ENCODE measurements at places on chromosomes 1 and 21.

GRCh38 chr1:65762081-65762862 lies 30.4 kb upstream of the PDE4B start:
- no peak for DNase-seq

DNA sequence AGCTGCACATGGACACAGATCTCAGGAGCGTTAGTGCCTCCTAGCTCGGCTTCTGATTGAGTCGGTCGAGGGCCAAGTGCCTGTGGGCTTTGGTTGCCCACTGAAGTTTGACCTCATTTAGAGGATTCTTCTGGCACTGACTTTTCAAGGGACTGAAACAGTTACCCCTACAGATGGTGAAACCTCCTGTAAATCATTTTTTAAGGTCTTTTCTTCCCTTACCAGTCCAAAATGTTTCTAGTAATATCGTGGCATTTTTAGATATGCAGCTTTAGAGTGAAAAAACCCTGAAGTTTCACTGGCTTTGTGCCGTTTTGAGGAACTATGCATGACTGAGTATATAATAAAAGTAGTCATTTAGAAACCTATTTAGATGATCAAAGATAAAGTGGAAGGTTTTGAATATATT lies 34.7 kb upstream of the L1TD1 start:
- no peak for DNase-seq

DNA sequence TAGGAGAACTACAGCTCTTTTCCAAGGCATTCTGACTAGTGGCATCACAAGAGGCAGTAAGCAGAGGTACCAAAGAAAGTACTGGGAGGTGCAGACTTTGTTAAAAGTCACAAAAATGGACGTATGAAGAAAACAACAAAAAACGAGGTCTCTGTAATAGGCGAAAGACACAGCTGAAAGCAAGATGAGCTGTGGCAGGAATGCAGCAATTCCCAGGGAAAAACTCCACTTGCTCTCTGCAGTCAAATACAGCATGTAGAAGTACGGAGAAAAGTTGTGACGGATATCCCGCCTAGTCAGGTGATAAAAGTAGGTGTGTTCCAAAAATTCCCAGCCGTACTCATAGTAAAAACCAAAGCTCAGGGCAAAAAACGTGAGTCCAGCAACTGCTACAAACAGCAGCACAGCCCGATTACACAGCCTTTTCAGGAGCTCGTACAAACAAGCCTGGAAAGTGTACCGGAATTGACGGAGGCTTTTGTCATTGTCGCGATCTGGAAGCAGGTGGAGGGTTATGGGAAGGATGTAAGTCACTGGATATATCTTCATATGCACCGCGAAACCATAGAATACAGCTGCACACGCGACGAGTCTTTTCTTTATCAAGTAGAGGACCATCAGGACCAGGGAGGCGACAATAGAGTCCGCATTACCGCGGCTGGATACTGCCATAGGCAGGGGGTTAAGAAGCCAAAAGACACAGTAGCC lies 979 bp downstream of the PIGM start:
- DNase-seq = no peak

DNA sequence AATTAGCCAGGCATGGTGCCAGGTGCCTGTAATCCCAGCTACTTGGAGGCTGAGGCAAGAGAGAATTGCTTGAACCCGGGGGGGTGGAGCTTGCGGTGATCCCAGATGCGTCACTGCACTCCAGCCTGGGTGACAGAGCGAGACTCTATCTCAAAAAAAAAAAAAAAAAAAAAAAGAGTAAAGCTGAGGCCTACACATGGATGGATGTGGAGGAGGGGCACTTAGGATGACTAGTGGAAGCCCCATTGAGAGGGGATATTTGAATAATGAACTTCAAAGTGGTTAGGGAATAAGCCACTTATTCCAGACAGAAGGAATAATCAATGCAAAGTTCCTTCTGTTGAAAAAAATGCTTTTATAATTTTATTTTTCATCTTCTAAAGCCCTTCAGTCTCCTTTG lies 51.4 kb downstream of the PTBP2 start:
- DNase-seq = no peak

DNA sequence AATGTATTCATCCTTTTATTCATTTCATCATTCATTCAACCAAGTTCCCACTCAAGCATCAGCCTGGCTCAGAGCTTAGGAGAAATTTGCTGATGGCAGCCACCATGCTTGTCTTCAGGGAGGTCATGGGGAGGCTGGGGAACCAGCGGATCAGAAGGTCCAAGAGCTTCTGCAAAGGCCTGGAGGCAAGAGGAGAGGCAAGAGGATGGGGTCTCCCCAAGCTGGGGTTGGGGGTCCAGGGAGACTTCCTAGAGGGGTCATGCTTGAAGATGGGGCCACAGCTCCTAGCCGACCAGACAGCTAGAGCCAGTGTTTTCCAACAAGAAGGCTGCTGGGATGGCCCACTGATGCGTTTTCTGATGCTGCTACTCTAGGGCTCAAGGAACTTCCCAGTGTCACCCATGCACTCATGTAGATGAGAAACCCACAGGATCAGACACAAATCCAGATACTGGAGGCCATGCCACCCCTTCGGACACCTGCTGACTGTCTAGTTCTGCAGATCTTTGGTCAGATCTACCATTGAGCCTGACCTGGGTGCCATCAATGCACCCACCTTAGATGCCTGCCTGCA lies 315.2 kb downstream of the AJAP1 start:
- DNase-seq = no peak

GRCh38 chr1:1330366-1331067 lies 563 bp upstream of the TAS1R3 start:
- DNase-seq = no peak

DNA sequence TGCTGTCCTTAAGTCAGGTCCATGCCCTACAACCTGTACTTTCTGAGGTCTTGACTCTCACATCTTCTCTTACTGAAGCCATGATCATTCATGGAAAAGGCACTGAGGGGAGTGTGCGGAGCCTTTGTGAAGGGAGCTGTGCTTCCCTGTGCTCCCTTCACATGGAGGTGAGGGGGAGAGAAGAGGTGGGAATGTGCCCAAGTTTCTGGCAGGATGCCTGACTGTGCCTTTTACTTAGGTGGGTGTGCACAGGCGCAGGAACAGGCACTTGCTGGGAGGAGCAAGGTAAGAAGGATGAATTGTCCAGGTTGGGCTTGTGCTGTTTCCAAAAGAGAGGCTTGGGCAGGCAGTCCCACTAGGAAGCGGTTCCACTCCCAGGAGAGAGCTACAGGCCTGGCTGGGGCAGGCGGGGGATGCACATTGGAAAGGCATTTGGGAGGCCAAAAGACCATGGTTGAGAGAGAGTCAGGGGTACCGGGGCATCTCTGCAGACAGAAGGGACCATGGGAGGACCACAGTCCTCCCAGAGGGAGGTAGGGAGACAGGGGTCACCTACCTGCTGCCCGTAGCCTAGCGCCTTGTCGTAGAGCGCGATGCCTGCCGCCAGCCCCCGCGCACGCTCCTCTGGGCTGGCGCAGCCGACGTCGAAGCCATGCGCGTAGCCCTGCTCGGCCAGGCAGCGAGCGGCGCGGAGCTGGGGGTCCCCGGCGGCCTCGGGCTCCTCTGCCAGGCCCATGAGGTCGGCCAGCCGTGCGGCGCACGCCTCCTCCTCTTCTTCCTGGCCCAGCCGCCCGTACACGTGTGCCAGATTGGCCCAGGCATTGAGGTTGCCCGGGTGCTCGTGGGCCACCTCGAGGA lies 853 bp downstream of the TTC22 start:
- DNase-seq = no peak

DNA sequence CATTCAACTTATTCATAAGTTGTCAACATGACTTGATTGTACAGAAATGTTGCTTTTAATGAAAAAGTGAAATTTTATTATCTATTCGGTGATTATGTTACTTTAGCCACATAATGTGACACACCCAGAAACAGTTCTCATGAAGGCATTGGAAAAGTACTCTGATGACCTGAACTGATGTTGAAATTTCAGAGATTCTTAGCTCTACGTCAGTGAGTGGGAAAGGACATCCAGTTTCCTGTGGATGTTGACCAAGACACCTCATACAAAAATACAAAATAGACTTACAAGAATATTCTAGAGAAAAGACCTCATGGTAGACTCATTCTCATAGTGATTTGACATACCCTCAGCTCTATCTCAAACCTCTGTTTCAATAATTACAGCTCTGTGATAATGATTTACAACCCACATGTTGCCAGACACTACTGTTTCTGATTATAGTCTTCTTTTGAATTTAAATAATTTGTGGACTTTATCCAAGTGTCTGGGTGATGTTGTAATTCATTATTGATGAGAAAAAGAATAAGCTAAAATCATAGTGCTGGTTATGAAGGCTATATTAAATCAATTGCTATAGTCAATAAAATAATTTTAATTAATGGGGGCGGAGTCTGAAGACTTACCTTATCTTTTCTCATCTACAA lies 37.3 kb downstream of the KCNK2 start:
- DNase-seq = no peak

DNA sequence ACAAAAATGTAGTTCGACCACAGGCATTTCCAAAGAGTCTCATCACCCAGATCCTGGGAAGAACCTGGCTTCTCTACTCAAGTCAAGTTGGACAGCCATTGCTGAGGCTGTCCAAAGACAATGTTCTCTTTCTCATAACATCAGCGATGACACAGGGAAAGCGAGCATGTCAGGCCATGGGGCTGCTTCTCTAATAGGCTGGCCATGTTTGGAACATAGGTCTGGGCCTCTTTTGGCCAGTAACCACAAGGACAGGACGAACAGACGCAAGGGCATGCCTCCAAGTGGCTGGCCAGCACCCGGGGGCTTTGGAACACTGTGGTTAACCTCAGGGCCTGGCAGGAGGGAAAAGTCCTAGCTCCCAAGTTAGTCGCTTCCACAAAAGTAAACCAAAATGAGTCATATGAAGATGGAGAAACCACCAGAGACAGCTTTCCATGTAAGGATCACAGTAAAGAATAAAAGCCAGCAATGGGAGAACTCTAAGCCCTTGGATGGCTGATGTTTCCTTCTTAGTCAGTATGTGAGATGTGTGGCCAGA lies 80.6 kb upstream of the SLC44A3 start:
- DNase-seq = no peak

All from neural crest cell (in vitro differentiated cells).